CD4-positive, alpha-beta T cell treated with Interleukin-15 for 4 hours (primary cell): ENCODE measurements at places on chromosomes 6 and 20.

DNA sequence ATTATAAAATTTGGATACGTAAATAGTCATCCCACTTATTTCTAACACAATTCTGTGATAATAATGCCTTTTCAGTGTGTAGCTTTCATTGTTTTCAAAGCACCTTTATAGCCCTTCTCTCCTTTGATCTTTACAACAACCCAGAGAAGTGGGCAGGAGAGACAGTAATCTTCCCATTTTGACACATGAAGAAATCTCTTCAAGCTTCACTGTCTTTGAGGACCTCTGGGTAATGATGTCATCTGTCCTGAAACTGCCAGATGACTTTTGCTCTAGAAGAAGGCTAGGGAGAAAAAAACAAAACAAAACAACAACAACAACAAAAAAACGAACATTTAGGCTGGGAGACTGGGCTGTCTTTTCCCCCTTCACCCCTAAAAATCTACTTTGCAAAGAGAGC is 203.0 kb downstream of the KCNQ5 start:
- no peak for DNase-seq

GRCh38 chr6:92762443-92763273 is 656.7 kb downstream of the EPHA7 start:
- DNase-seq = no peak

- DNase-seq = no peak
Measured at GRCh38 chr6:1627827-1628560, 18.3 kb downstream of the FOXC1 start.

- peak; percentile 49 for DNase-seq
Measured at GRCh38 chr6:11700118-11700718, 78.4 kb downstream of the ADTRP start.

- no peak for DNase-seq
Measured at GRCh38 chr20:52226370-52226769, 34.8 kb upstream of the ZFP64 start.

DNA sequence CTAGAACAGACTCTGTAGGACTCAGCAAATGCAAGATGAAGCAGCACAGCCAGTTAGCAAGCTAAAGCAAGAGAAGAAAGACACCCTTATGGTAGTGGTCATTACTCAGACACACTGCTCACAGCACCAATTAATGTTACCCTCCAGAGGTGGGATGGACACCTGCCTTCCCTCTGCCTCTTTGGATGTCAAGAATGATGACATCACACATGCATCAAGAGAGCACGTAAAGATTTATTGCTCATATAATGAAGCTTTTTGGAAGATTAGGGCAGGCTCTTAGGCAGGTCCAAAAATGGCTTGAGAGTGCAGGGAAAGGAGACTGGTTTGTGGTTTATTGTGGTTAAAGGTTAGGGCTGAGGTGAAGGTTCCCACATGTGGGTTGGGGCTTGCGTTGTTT is 137.0 kb downstream of the PRDM13 start:
- DNase-seq = no peak

- DNase-seq = no peak
Measured at GRCh38 chr20:46894579-46894958, at the start of gene EYA2. Gene EYA2 (plus strand): TSS chr20:46894843. CDS start chr20:46990011, 95,168 bp downstream.

GRCh38 chr6:7975764-7976146 is 65.2 kb upstream of the TXNDC5 start:
- DNase-seq = no peak

DNA sequence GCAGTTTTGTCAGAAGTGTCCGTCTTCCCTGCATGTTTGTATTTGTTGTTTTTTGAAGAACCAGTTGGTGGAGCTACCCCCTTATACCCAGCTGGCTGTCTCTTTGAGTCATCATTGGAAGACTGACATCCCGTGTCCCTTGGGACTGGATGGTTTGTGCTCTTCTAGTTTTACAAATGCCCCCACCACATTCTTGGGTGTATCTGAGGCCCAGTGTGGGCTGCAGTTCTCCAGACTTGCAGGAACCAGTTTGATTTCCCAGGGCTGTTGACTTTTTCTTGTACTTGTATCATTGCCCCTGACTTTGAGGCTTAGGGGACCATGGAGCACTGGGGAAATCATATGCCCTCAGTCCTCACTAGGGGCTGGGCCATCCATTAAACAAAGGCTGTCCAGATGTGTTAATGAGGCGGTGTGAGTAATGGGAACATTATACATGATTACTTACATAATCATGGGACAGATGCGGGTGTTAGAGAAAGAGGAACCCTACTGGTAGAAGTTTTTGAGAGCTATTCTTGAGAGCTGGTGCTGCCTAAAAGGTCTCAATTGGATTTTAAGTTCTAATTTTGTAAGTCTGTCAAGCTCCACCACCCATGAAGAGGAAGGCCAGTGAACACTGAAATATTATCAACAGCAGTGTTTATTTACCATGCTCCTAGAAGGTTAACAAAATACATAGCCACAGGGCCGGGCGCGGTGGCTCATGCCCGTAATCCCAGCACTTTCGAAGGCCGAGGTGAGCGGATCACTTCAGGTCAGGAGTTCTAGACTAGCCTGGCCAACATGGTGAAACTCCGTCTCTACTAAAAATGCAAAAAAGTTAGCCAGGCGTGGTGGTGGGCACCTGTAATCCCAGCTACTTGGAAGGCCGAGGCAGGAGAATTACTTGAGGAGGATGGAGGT is 8.5 kb downstream of the JARID2 start:
- no peak for DNase-seq

DNA sequence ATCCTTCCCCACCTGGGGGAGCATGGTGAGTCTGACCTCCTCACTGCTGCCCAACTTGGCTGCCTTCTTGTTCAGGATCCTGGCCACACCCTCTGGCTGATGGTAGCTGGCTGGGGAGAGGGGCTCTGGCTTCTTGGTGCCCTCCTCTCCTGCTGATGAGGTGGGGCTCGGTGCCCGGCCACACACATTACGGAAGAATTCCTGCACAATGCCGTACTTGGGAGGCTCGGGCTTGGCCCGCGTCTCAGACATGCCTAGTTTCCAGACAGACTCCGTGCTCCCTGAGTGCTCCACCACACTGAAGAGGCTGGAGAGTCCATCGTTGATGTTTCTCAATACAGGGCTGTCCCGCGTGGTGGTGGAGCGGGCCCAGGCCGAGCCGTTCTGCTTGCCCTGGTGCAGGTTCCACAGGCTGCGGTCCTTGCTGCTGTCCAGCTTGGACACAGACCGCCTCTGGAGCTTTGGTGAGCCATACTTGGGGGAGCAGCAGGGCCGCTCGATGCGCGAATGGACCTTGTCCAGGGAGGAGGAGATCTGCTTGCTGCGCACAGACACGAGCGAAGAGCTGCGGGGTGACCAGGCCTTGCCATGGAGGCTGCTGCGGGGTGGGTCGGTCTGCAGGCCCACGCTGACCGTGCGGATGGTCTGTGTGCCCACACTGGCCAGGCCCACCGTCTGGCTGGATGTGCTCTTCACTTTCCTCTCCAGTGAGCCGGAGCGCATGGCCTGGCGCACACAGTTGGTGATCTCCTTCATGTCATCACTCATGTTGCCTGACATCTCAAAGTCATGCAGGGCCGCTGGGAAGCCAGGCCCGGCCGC is 19.9 kb upstream of the DSN1 start:
- no peak for DNase-seq

GRCh38 chr6:105202486-105202885 is 22.7 kb upstream of the POPDC3 start:
- no peak for DNase-seq

DNA sequence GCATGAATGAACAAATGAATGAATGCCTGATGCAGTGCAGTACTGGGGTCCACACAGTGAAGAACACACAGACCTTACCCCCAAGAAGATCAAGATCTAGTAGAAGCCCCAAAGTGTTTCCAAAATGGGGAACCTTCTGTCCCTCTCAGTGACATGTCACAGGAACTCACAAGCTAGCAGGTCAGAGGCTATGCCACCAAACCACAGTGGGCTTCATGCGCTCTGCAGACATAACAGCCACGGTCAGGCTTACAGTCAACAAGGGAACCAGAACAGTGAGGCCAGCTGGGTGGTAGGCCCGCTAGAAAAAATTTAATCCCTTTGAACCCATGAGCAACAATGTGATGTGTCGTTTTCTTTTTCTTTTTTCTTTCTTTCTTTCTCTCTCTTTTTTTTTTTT is 20.2 kb upstream of the ARFGEF2 start:
- no peak for DNase-seq

GRCh38 chr6:63346217-63346835 is 26.5 kb upstream of the LGSN start:
- DNase-seq = no peak

- no peak for DNase-seq
Measured at GRCh38 chr20:57804470-57805250, 94.8 kb upstream of the PMEPA1 start.

DNA sequence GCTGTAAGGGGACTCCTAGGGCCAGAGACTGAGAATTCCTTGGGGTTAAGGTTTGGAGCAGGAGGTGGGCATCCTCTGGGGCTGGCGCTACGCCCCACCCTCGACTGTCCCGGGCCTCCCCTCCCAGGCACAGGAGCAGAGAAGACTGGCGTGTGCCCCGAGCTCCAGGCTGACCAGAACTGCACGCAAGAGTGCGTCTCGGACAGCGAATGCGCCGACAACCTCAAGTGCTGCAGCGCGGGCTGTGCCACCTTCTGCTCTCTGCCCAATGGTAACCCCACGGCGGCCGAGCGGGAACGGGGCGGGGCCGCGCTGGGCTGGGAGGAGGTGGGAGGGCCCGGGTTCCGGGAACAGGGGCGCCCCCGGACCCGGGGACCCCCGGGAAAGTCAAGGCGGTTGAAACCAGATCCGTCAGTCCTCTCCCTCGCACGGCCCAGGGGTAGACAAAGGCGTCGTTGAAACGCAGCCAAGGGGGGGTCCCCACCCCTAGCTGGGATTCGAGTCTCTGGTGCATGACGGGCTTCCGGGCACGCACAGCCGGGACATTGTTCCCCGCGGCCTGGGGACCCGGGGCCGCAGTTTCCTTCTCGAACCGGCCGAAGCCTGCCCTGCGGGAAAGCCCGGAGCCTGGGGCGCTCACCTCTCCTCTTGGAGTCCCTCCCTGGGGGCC is 844 bp downstream of the WFDC2 start:
- DNase-seq = no peak

DNA sequence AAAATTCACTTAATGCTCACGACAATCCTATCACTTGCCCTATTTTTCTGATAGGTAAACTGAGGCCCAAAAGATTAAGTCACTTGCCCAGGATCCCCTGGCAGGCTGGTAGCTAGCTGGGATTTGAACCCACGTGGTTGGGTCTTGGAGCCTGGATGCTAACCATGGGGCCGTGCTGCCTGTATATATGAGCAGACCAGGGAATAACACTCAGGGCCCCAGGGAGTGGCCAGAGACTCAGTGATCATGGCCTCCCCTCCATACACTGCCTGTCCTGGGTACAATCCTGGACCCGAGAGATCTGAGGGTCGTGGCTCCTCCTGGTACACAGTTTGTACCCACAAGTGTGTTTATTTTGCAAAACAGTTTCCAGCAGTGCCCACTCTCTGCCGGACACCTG is 116.9 kb upstream of the PTPN1 start:
- no peak for DNase-seq

- no peak for DNase-seq
Measured at GRCh38 chr6:124926435-124926834, 35.8 kb upstream of the RNF217 start.

- DNase-seq = no peak
Measured at GRCh38 chr20:43007525-43007924, 182.2 kb downstream of the PTPRT start.

GRCh38 chr6:37821446-37821845 is 1.9 kb downstream of the ZFAND3 start:
- no peak for DNase-seq

- no peak for DNase-seq
Measured at GRCh38 chr6:162753775-162754174, 26.0 kb downstream of the PACRG start.

DNA sequence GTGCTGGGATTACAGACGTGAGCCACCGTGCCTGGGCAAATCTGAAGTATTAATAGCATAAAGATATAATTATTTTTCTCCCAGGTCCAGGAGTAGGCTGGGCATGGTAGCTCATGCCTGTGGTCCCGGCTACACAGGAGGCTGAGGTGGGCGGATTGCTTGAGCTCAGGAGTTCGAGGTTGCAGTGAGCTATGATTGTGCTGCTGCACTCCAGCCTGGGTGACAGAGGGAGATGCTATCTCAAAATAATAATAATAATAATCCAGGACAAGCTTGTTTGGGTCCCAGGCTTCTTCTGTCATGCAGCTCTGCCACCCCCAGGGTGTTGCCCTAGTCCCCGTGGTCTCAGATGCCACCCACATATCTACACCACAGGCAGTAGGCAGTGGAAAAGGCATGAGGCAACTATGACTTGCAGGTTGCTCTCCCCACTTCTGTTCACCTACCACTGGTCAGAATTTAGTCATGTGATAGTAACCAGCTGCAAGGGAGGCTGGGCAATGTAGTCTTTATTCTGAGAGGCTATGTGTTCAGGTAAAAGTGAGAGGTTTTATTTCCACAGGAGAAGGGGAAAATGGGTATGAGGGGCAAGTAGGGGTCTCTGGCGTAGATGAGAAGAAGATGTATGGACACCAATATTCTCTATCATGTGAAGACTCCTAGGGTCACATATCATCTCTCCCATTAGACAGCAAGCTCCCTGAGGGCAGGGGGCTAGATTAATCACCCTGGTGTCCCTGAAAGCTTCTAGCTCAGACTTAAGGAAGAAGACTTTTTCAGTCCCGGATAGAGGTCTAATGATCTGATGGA is 25.7 kb downstream of the TCF15 start:
- DNase-seq = no peak

- no peak for DNase-seq
Measured at GRCh38 chr6:54618572-54618971, 228.0 kb upstream of the FAM83B start.

GRCh38 chr6:25026723-25027122 is 91.0 kb upstream of the RIPOR2 start:
- no peak for DNase-seq

DNA sequence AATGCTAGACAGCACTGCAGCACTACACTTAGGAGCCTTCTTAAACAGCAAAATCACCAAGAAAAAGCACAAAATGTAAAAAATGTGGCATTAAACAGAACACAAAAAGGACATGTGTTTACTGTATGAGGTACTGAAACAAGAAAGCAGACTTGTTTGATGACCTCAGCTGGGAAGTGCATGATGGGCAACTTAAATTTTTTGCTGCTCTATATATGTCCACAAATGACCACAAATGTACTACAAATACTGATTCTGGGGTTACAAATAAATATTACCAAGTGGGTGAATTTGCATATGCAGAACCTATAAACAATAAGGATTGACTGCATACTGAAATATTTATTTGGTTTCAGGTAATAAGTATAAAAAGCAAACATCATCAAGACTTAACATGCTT is 13.1 kb downstream of the RAB23 start:
- DNase-seq = no peak

DNA sequence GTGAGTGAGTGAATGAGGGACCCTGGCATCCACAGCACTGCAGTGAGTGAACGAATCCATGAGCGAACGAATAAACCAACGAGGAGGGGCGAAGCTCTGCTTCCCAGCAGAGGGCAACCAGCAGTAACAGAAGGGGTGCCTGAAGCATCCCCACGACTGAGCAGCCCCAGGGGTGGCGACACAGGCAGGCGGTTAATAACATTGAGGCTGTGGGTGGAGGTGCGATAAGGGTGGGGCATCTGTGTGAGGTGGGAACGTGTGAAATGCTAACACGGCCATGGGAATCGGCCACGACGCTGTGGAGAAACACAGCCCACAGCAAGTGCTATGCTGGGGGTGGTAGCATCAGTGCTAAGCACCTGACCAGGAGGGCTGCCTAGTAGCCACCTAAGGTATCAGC is 75.9 kb downstream of the TAF4 start:
- no peak for DNase-seq

- no peak for DNase-seq
Measured at GRCh38 chr6:125868678-125869395, 78.1 kb downstream of the NCOA7 start.
